ENCODE measurements at places on chromosomes 2 and 18.

DNA sequence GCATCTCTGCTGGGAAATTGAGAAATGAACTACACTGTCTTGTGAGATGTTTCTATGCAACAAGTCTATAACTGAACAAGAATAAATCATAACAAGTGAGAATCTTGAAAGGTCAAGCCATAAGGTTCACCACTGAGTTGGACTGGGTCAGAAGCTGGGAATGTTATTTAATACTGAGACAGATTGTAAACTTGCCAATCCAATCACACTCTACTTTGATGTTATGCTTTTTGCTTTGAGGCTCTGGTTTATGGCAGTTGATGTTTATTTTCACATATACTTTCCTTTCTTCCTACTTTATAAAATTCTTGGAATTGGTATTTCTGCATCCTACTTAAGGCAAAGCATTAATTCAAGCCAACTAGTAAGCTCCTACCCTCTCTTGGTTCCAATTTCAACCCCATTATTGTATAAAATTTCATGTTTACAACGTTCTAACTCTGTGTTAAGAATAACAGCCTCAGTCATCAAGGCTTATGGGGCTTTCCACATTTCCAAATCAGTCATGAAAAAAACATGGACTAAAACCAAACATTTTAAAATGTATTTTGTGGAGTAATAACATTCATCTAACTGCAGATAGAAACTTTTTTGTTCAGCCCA, 533.4 kb downstream of the NYAP2 start:
- no peak for DNase-seq

- no peak for DNase-seq
Observed at GRCh38 chr18:35076135-35076924, 35.1 kb downstream of the MAPRE2 start.

DNA sequence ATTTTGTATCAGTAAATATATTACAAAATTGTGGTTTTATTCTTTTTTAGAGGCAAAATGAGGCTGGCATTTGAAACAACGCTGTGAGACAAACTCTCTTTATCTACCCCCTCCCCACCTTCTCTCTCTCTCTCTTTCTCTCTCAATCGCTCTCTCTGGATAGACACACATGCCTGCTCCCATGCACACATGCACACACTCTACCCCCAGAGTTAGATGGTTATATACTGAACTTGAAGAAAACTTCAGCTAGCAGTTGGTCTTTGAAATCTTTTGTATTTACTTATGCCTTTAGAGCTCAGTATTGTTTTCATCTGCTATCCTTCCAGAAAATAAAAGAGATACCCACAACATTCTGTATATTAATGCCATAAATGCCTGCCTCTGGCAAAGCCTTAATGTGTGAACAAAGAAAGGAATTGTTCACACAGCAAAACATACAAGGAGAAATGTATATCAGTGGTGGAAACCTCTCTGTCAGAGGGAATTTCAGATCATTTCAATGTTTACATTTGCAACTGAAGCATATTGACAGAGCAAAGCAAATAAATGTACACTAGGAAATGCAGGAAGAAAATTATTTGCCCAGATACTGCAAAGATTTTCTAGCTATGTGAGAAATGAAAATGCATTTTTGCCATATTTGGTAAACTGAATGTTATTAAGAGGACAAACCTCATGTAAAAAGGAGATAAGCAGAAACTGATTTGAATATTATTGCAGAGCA, 217.0 kb upstream of the UBE2E3 start:
- DNase-seq: no peak

GRCh38 chr2:177383935-177384334, 8.6 kb upstream of the AGPS start:
- DNase-seq: no peak

GRCh38 chr2:160394153-160394552, 99.5 kb downstream of the RBMS1 start:
- DNase-seq: no peak

DNA sequence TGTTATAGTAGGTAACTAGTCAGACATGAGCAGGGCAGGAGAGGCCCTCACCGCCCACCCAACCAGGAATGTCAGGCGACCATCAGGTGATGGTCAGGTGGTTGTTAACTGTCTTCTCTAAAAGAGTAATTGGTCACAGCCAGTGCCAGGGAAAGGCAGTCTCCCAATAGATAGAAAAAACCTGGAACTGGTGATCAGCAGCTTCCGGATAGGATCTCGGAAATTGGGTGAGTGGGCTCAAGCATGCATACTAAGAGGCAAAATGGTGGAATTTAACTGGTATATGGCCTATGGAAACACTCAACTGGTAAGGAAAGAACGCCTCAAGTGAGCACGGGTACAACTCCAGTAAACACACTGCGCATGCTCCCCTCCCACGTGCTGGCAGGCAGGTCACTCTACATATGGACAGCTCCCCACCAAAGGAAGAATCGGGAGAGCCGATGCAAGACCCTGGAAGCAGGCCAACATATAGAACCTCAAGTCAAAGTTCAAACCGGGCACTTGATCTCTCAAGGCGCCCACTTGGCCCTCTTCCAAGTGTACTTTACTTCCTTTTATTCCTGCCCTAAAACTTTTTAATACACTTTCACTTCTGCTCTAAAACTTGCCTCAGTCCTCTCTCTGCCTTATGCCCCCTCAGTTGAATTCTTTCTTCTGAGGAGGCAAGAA, 43.5 kb upstream of the TMEM131 start:
- no peak for DNase-seq

- no peak for DNase-seq
Observed at GRCh38 chr18:46418663-46419260, 238.3 kb downstream of the LOXHD1 start.
